Posterior cingulate gyrus (tissue), 11 donors: ENCODE measurements at places on chromosomes 11 and 22.

DNA sequence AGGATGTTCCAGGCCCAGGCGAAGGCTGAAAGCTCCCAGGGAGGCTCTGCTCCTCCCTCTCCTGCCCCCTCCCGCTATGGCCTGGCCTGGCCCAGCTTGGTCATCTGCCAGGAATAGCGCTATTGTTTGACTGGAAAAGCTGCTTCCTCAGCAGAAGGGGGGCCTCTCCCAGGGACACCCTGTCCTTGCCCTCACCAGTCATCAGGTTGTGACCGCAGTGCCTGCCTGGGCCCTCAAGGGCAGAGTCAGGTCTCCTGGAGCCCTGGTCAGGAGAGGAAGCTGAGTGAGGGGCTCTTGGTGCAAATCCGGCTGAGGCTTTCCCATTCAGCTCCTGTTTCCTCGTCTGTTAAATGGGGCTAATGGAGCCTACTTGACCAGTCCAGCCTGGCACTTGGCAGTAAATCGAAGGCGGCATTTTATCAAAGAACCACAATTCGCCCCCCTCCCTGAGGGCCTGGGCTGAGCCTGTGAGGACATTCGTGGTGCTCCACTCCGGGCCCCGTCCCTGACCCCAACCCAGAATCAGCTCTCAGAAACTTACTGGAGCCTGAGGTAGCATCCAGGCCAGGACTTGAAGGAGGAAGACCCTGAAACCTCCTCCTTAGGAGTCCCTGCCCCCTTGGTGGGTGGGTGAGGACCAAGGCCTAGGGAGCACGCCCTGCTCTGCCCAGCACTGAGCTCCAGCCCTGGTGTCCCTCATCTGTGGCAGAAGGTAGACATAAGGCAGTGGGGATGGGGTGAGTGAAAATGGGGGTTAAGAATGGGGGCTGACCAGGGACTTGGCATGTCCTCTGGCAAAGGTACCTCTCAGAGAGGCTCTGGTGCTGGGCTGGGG lies 2.0 kb upstream of the CASTOR1 start:
- peak; percentile 81 for DNase-seq

GRCh38 chr11:74318241-74318932 lies 6.9 kb upstream of the P4HA3 start:
- no peak for DNase-seq

DNA sequence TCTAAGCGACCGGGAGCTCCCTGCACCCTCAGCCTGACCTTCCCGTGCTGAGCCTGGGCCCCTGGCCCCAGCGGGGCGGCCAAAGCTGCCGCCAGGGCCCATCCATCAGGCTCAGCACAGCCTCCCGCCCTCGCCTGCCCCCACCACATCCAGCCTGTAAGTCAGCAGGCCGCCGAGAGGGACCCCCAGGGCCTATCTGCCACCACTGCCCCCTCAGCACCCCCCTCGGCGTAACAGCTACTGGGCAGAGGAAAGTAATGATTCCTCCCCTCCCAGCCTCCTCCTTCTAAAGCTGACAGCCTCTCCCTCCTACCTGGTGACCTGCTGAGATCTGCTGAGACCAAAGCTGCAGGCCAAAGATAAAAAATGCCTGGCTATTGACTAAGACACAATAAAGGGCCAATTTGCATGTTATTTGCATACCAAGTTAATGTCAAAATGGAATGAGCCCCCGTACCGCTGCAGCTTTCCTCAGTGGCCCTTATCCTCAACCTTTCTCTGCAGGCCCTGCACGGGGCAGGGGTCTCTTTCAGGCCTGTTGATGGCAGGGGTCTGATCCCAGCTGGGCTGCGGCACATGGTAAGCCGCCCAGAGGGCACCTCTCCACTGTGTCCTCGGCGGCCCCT lies 51.6 kb downstream of the RPUSD4 start:
- no peak for DNase-seq

DNA sequence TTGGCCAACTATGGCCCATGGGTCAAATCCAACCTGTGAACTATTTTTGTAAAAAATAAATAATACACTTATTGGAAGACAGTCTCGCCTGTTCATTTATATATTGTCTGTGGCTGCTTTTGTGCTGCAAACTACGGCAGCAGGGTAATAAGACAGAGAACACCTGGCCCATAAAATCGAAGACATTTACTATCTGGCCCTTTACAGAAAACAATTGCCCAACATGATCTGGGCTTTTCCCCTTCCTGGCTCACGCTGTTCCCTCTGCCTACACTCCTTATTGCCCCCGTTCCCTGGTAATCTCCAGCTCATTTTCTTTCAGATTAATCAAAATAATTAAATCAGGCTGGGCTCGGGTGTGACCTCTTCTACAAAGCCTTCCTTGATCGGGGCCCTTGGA lies 5.6 kb downstream of the PLAAT2 start:
- DNase-seq: no peak

- DNase-seq: no peak
Measured at GRCh38 chr11:63592975-63593395, 21.2 kb downstream of the PLAAT3 start.

- DNase-seq: peak; percentile 48
Measured at GRCh38 chr11:12270215-12270797, 107.1 kb upstream of the PARVA start.
